ENCODE measurements at places on chromosomes 12 and 14.

DNA sequence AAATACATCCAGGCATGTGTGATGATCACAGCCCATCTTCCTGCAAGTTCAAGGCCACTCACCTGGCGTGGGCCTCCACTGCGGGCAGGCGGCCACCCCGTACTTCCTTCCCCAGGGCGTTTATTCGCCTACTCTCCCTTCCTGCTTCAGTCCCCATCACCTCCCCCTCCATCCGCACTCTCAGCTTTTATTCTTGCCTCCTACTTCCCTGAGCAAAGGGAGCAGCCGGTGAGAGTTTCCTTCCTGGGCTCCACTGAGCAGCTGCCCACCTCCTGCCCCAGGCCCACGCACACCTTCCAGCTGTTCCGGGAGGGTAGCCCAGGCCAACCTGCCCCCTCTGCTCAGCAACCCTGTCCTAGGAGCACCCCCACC lies 4.1 kb downstream of the CYP46A1 start:
- DNase-seq: no peak

GRCh38 chr12:129559776-129560175 lies 344.0 kb downstream of the TMEM132D start:
- DNase-seq: no peak

GRCh38 chr12:11497995-11498394 lies 102.6 kb upstream of the PRB2 start:
- no peak for DNase-seq

GRCh38 chr14:34665785-34666435 lies 36.0 kb upstream of the SNX6 start:
- DNase-seq: no peak

DNA sequence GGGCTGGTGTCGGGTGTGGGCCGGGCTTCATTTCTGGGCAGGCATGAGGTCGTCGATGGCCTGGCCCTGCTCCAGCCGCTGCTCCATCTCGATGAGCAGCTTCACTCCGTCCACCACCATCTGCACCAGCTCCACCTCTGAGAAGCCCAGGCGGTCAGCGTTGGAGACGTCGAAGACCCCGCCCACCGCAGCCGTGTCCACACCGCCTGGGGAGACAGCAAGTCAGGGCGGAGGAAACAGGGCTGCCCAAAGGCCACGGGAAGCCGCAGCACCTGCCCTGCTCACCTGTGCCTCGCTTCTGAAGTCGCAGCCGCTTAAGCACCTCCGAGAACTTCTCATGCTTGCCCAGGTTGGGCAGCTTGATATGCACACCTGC lies 2.8 kb downstream of the CKB start:
- DNase-seq: no peak

All from activated T-cell treated with anti-CD3 and anti-CD28 coated beads, Interleukin-2, amount 50 U/mL, for 1 hour (primary cell).